ENCODE measurements at places on chromosomes 1 and 21. TPM values are rescaled to one million over a fixed set of nuclear protein-coding genes. Genes with fewer than 3 reads are reported as not detected.

Gene OPRD1
- total RNA-seq, result not detected

- no peaks in the 10 kb centered on the region for H3K36me3 ChIP-seq
- no peak for DNase-seq
- no peaks in the 10 kb centered on the region for H3K4me1 ChIP-seq
- H3K27ac ChIP-seq, result no peak overlapping the region
- H3K27me3 ChIP-seq, result no peaks in the 10 kb centered on the region
Measured at GRCh38 chr1:115746021-115746690, 22.4 kb downstream of the CASQ2 start.

Gene SLC44A3
- total RNA-seq, result 0.36 TPM

Gene GIPC2
- total RNA-seq, result not detected
